ENCODE measurements at places on chromosomes 3 and 15.
A peak's percentile ranks its signal among the peaks of the same experiment; 100 is the strongest.

GRCh38 chr15:88701561-88702095, 62.8 kb downstream of the ISG20 start:
- DNase-seq: no peak

DNA sequence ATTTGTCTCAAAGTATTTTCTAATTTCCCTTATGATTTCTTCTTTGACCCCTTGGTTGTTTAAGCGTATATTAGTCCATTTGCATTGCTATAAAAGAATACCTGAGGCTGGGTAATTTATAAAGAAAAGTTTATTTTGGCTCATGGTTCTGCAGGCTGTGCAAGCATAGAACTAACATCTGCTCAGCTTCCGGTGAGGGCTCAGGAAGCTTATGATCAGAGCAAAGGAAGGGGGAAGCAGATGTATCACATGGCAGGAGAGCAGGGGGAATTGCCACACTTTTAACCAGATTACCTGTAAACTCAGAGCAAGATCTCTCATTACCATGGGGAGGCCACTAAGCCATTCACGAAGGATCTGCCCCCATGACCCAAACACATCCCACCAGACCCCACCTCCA, 148.2 kb downstream of the PDE8A start:
- no peak for DNase-seq

DNA sequence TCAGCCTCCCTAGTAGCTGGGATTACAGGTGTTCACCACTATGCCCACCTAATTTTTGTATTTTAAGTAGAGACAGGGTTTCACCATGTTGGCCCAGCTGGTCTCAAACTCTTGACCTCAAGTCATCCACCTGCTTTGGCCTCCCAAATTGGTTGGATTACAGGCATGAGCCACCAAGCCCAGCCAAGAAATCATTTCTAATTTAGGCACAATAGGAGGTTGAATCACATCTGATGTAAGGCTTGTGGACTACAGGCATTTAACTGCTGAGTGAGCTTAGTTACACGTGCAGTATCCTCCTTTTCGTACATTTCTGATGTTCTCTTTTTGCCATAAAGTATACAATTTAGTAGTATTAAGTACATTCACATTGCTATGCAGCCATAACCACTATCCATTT, 31.1 kb upstream of the SETD2 start:
- DNase-seq: no peak

- no peak for DNase-seq
Measured at GRCh38 chr3:130457671-130458070, 59.3 kb upstream of the COL6A6 start.

- no peak for DNase-seq
Measured at GRCh38 chr3:149600634-149601033, 57.2 kb downstream of the WWTR1 start.

DNA sequence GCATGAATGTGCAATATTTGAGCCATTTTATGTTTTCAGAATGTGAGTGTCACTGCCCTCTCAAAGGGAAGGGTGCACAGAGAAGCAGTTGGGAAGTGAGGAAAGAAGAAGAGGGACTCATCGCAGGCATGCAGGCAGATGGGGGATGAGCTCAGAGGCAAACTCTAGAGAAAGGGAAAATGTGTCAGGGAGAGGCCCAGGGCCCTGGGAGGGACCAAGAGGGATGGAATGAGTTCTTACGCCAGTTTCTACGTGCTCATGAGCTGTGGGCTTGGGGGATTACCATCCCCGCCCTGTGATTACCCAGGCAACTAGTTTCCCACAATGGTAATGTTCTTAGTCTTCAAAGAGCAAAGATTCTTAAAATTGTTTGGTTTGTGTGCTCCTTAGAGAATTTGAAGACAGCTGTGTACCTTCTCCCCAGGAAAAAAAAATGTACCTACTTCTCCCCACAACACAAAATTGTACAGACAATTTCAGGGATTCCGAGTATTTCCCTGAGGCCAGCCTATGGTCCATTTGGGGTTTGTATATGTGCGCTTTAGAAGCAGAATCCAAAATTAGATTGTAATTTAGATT, 17.8 kb downstream of the GCSAM start:
- no peak for DNase-seq

GRCh38 chr15:89673165-89673512, 6.0 kb downstream of the PLIN1 start:
- DNase-seq: peak; percentile 37

DNA sequence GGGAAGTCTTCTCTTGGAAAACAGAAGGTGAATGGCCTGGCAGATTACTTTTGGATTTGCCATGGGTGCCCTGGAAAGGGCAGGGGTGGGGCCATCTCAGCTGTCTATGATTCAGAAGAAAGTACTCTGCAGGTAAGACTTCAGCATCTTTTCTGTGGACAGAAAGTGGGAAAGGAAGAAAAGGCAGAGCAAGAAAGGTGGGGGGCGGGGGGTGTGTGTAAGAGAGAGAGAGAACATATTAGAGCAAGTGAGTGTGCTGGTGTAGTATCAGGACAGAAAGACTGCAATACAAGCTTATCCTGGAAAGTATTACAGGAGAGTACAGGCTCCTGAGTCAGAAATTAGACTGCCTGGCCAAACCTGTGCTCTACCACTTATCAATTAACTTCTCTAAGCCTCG, 5.5 kb downstream of the TAGLN3 start:
- DNase-seq: no peak

DNA sequence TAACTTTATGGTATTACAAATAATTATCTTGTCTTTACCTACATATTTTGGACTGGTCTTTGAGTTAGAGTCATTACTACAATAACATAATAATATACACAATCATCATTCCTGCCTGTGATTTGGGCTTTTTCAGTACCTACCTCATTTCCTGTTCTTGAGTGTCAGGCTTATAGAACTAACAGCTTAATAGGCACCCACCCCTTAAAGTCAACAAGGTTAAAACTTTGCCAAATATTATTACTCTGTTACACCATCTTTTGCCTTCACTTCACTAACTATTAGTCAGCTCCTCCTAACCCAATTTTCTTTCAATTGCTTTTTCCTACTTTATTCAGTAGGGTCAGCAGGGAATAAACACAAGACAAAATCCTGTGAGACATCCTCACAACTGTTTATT, 488.7 kb upstream of the AGTR1 start:
- DNase-seq: no peak

GRCh38 chr3:12707449-12707848, 43.5 kb upstream of the RAF1 start:
- DNase-seq: no peak

DNA sequence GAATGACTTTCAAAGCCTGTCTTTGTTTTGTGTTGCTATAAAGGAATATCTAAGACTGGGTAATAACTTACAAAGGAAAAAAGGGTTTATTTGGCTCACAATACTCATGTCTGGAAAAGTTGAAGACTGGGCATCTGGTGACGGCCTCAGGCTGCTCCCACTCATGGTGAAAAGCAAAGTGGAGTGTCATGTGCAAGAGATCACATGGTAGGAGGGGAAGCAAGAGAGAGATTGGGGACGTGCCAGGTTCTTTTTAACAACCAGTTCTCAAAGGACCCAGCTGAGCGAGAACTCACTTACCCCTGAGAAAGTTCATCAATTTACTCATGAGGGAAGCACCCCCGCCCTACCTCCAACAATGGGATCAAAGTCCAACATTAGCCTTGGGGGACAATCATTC, 929.4 kb downstream of the ROBO1 start:
- no peak for DNase-seq

DNA sequence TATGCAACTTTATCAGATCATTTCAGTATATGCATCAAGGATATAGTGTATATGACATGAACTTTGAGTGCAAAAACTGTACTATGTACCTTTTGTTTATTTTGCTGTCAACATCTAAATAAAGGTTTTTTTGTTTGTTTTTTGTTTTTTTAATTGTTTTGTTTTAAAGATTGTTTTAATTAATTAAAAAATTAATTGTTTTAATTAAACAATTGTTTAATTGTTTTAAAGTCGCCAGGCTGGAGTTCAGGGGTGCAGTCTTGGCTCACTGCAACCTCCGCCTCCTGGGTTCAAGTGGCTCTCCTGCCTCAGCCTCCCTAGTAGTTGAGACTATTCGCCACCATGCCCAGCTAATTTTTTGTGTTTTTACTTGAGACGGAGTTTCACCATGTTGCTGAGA, 79.9 kb upstream of the LRRFIP2 start:
- DNase-seq: no peak

GRCh38 chr3:70112751-70113150, 113.2 kb downstream of the SAMMSON start:
- DNase-seq: no peak

DNA sequence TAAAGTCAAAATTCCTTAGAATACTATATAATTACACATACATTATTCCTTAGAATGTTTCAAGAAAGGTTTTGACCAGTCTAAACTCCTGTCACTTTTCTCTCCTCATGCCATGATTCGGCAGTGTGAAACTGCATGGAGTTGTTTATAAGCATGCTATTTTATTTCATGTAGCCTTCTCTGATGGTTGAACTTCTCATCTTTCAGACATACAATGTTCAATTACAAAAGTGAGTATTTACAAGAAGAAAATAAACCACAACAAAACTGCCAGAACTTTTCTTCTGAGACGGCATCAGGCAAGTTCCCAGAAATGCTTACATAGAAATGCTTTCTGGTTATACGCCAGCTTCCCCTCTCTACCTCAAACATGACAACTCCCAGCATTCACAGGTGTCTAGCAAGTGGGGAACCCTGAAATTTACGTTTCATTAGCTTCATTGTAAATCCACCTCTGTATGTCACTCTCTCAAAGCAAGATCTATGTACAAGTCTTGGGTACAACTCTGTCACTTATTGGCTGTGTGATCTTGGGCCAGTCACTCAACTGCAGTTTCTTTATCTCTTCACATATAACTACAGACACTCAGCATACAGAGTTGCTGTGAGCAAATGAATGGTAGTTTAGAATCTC, 42.7 kb downstream of the HDGFL3 start:
- DNase-seq: no peak

DNA sequence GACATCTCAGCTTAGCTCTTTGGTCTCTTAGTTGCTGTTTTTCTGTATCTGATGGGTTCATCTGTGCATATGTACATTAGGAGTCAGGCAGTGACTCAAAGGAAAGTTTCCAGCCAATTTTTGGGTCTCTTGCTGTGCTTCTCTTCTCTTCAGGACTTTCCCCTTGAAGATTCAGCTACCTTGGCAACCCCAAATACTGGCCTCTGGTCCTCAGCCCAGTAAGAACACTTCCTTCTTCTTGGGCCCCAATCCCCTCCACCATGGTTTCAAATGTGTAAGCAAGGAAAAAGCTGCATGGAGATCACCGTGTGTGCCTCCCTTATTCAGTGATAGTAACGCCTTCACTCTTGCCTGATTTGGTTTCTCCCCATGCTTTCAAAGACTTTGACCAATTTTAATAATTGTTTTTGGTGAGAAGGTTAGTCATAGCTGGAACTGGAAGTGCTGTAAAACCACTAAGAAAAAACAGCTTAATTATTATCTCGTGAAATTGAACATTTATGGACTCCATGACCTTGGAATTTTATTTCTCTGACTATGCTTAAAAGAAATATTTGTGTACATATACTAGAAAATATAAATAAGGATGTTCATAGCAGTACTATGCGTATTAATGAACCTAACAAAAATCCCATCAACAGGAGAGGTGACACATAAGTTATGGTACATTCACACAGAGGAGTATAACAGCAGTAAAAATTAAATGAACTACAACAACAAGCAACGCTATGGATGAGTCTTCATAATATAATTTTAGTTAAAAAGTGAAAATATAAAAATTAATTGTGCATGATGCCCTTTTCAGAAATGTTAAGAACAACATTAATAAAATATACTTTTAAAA, 125.3 kb upstream of the BCL6 start:
- no peak for DNase-seq

DNA sequence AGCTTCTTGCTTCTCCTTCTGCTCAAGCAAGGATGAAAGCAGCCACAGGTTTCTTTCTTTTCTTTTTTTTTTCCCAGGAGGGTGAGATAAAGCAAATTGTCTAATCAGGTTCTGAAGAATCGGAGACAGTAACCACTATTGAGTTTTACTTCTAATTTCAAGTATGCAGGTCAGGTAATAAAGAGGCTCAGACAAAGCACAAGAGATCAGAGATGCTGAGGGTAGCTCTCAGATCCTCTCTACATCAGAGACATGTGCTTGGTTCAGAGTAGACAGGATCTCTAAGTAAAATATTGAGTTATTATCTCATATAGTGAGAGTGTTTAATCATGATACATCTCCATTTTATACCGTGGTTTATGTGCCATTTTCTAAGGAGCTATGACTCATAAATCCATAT, 168.5 kb downstream of the NFKBIZ start:
- DNase-seq: no peak

- no peak for DNase-seq
Measured at GRCh38 chr15:44804298-44805046, 68.1 kb downstream of the TRIM69 start.

DNA sequence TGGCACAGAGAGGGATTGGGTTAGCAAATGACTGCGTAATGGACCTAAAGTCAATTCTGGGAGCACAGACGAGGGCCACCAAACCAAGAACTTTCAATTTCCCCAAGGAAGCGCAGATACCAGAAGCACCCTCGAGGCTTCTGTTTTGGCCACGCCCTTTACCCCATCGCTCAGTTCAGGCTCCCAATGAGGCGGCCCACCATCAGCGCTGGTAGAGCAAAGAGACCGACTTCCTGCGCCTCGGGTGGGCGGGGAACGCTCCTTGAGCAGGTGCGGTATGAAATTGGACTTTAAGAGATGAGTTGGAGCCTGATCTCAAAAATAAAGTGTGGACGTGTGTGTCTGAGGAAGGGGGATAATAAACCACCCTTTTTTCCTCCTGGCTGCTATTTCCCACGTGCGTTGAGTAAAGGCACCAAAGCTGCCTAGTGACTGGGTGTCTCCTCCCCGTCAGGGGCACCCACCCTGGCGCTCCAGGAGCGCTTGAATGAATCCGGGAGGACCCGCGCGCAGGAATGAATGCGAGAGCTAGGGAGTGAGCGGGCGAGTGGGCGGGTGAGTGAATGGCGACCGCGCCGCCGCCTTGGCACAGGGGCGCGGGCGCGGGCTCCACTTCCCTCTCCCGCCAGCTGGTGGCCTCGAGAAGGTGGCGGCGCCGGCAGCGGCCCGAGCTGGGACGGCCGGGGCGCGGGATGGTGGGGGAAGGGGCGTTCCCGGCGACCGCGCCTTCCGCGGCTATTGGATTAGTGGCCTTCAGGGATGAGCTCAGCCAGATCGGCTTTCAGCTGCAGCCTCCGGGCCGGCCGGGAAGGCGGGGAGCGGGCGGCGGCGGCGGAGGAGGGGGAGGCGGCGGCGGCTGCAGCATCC, at the start of gene SPSB4:
TSS of gene SPSB4 (plus strand) at position 772 of the 867 bp plus-strand sequence. CDS start 14,758 bp downstream, outside the sequence.
- DNase-seq: peak; percentile 80
